ENCODE measurements at places on chromosomes 1 and 21.
A peak's percentile ranks its signal among the peaks of the same experiment; 100 is the strongest.

DNA sequence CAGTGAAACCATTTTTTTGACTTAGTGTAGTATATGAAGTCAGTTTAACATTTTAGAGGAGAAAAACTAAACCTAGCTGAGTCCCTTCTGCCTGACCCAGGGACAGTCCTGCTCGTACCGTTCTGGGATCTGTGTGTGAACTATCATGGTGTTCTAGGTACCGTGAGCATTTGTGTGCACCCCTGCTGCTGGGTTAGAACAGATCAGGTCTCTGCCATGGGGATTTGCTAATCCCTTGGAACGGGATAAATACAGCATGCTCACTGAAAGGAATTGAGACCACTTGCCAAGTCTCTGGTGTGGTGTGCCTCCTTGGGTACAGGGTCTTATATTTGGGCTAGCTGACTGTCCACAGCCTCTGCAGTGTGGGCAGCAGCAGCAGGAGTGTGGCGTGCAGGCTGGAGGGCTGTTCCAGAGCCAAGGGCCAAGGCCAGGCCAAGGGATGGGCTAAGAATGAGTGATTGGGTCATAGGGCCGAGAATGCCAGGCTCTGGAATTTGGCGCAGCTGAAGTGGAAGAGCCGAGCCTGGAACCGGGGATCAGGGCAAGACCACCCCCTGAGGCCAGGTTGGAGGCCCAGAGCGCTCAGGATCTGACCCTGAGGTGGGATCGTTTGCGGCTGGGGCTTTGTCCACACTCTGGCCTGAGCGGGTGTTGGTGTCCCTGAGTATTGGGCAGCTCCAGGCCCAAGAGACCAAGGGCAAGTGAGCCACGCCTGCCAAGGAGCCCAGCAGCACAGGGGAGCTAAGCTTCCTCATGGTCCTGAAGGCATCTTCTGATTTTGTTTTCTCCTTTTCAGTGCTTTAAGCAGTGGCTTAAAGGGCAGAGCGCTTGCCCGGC lies 66.3 kb downstream of the VPS26C start:
- H3K27ac ChIP-seq: no peak overlapping the region
- H3K4me1 ChIP-seq: peaks cover 15% of the 10 kb centered on the region
- no peak overlapping the region for H3K4me3 ChIP-seq
- no peak for DNase-seq
- H3K36me3 ChIP-seq: peaks cover 59% of the 10 kb centered on the region

DNA sequence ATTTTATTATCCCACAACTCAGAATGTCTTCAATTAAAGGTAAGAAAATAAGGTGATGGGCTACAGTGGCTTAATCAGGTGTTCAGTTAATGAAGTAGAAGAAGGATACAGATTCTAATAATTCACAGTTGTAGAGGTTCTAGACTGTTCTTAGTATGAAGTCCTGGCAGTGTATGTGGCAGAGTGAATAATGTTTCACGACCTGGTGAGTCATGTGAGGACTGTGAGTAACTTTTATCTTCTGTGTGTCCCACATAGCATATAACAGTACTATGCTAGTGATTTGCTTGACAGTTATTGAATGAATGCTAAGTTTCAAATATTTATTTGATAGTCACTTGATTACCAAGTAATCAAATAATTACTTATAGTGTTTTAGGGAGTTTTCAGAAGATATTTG lies 20.0 kb downstream of the SLC16A4 start:
- H3K4me1 ChIP-seq: no peaks in the 10 kb centered on the region
- DNase-seq: no peak
- H3K27ac ChIP-seq: no peak overlapping the region

DNA sequence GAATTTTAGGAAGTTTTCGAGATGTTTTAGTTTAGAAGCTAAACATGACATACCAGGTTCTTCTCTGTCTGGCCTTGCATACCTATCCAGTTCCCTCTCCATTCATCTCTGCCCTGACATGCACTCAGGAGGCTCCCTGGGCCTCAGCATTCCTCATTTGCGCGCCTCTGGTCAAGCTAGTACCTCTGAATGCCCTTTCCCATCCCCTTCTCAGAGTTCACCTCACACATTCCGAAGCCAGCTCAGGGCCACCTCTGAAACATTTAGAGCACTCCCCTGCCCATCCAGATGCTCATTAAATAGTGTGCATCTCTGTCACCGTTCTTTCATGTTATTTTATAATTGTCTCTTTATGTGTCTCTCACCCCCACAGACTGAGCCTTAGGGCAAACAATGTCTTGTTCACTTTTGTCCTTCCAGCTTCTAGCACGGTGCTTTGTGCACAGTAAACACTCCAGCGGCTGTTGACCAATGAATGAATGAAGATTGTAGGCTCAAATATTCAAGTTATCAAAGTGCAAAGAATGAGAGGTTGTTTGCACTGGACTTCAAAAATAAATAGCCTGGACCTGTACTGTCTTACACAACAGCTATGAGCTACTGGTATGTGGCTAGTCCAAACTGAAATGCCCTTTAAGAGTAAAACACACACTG lies 1.2 kb upstream of the DHCR24 start:
- H3K36me3 ChIP-seq: peaks cover 5% of the 10 kb centered on the region
- DNase-seq: no peak
- no peaks in the 10 kb centered on the region for H3K27me3 ChIP-seq
- H3K27ac ChIP-seq: no peak overlapping the region
- no peak overlapping the region for H3K4me3 ChIP-seq

- no peaks in the 10 kb centered on the region for H3K27me3 ChIP-seq
- H3K4me1 ChIP-seq: peaks cover 10% of the 10 kb centered on the region
- DNase-seq: no peak
These were observed 797 bp upstream of the USP1 start for GRCh38 chr1:62436039-62436465.

DNA sequence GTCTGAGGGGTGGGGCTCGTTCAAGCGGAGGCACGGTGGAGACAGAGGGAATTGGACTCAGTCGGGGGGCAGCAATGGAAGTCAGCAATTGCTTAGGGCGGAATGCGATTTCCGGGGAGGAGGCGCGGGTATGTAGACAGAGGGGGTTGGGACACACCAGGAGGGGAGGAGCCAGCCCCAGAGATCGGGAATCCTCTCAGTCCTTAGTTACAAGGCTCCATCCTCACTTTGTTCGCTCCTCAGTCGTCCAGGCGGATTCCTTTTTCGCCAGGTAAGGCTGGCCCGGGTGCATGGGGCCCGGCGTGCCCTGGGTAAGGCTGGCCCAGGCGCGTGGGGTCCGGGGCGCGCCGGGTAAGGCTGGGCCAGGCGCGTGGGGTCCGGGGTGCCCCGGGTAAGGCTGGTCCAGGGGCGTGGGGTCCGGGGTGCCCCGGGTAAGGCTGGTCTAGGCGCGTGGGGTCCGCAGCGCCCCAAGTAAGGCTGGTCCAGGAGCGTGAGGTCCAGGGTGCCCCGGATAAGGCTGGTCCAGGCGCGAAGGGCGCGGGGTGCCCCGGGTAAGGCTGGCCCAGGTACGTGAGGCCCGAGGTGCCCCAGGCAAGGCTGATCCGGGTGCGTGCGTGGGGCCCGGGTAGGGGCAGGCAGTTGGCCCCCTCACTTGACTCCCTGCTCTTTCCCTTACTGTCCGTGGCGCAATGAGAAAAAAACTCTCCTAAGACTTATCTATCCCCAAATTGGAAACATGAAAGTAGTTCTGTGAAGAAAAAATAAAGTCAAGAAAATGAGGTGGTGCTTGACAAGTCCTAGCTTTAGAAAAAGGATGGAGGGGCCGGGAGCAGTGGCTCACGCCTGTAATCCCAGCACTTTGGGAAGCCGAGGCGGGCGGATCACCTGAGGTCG lies at the start of gene L1TD1:
L1TD1 (plus strand) TSS at position 199 of the 894 bp plus-strand sequence. CDS start 11,780 bp downstream, outside the sequence.
- H3K4me1 ChIP-seq: peaks cover 17% of the 10 kb centered on the region
- H3K4me3 ChIP-seq: peak within 1 kb of the TSS; percentile 60
- no peak for DNase-seq
- peaks cover 34% of the 10 kb centered on the region for H3K27me3 ChIP-seq
- no peak within 1 kb of the TSS for H3K27ac ChIP-seq

- H3K36me3 ChIP-seq: no peaks in the 10 kb centered on the region
- H3K4me1 ChIP-seq: peaks cover under 1% of the 10 kb centered on the region
- no peaks in the 10 kb centered on the region for H3K27me3 ChIP-seq
- no peak for DNase-seq
These were observed 189.4 kb downstream of the PBX1 start for GRCh38 chr1:164748253-164748899.

DNA sequence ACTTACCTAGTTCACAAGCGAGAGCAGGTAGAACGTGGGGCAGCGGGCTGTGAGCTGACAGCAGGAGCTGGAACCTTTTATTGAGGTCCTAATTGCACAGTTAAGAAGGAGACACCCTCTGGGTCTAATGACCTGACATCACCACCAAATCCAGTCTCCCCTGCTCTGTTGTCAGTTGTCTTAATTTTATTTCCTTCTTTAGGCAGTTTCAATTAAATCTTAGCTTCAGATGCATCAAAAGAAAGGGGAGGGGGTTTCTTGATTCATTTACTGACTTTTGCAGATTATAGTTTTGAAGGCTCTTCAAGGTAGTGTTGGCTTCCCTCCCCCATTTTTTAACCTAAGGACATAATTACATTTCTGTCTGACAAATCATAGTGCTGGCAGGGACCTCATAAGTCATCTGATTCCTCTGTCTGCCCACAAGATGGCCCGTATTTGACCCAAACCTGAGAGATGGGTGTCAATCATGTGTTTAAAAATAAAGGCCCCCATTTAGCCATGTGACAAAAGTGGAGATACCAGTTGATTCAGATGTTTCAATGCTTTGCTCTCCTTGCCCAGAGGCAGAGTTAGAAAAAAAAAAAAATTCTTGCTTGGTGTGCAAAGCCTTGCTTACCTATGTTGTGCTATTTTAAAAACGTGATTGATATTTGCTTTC lies at the start of gene TCHHL1:
TCHHL1 (minus strand) TSS at position 51 of the 661 bp plus-strand sequence. CDS start 921 bp downstream, outside the sequence.
- H3K4me3 ChIP-seq: no peak within 1 kb of the TSS
- no peaks in the 10 kb centered on the region for H3K4me1 ChIP-seq
- no peak within 1 kb of the TSS for H3K27ac ChIP-seq
- no peak for DNase-seq
- H3K36me3 ChIP-seq: no peaks in the 10 kb centered on the region

- no peak for DNase-seq
- no peaks in the 10 kb centered on the region for H3K27me3 ChIP-seq
- no peaks in the 10 kb centered on the region for H3K36me3 ChIP-seq
- no peaks in the 10 kb centered on the region for H3K4me1 ChIP-seq
These were observed 1004.2 kb downstream of the TTLL7 start for GRCh38 chr1:82994616-82995263.

- H3K36me3 ChIP-seq: no peaks in the 10 kb centered on the region
- H3K4me1 ChIP-seq: no peaks in the 10 kb centered on the region
- no peak overlapping the region for H3K27ac ChIP-seq
These were observed 51.4 kb upstream of the CR2 start for GRCh38 chr1:207402744-207403143.

- no peak overlapping the region for H3K4me3 ChIP-seq
- peaks cover 4% of the 10 kb centered on the region for H3K27me3 ChIP-seq
- H3K4me1 ChIP-seq: peaks cover 16% of the 10 kb centered on the region
- no peak for DNase-seq
- H3K36me3 ChIP-seq: no peaks in the 10 kb centered on the region
- no peak overlapping the region for H3K27ac ChIP-seq
These were observed 81.2 kb upstream of the IFFO2 start for GRCh38 chr1:19037659-19038058.

- H3K36me3 ChIP-seq: no peaks in the 10 kb centered on the region
- peaks cover 12% of the 10 kb centered on the region for H3K4me1 ChIP-seq
- no peak overlapping the region for H3K4me3 ChIP-seq
- H3K27ac ChIP-seq: no peak overlapping the region
- no peaks in the 10 kb centered on the region for H3K27me3 ChIP-seq
These were observed 78.4 kb upstream of the SLC45A1 start for GRCh38 chr1:8239306-8240023.

Data from spinal cord (tissue), 10 donors.